H9 (cell line): ENCODE measurements at places on chromosomes 11 and 22. TPM values are rescaled to one million over a fixed set of nuclear protein-coding genes. Genes with fewer than 3 reads are reported as not detected.
A peak's percentile ranks its signal among the peaks of the same experiment; 100 is the strongest.

The PATE2 gene
- total RNA-seq = 0.17 and 0.44 TPM in 2 replicates

The TTLL1 gene
- 4.1 TPM in 2 replicates for total RNA-seq

- H3K36me3 ChIP-seq = peaks cover 5% of the 10 kb centered on the region
- H3K4me1 ChIP-seq = peaks cover 9% of the 10 kb centered on the region; the same call in 1 of the 2 replicates
- peak within 1 kb of the TSS; percentile 63 for H3K4me3 ChIP-seq
- peak; percentile 65 for DNase-seq
Observed at GRCh38 chr11:72244060-72244360, at the start of gene PHOX2A. Gene PHOX2A, minus strand, starts transcription at chr11:72244176. Its CDS starts 172 bp downstream, at chr11:72244004.

DNA sequence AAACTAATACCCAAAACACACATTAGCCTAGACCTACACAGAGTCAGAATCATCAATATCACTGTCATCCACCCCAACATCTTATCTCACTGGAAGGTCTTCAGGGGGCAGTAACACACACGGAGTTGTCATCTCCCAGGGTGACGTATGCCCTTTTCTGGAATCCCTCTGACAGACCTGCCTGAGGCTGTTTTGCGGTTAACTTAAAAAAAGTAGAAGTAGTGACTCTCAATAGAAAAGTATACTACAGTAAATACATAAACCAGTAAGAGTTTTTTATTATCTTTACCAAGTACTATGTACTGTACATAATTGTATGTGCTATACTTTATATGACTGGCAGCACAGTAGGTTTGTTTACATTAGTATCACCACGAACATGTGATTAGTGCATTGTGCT, 80.5 kb downstream of the PGR start:
- H3K4me3 ChIP-seq = no peak overlapping the region
- no peaks in the 10 kb centered on the region for H3K36me3 ChIP-seq
- no peak for DNase-seq
- no peaks in the 10 kb centered on the region for H3K4me1 ChIP-seq

DNA sequence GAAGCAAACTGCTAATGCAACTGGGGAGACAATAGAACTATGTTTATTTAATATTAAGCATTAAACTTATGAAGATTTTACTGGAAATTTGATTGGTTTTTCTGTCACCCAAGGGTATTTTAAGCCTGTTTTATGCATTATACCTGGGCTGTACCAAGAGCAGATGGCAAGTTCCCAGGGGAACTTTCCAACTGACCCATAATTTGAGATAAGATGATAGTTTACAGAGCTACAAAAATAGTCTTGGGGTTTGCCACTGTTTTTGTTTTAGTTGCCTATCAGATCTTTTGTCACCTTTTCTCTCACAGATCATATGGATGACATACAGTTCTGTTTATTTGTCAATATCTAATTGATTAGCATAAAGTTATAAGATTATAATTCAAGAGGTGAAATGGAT, 43.9 kb downstream of the PDE3B start:
- no peaks in the 10 kb centered on the region for H3K4me1 ChIP-seq
- no peak overlapping the region for H3K4me3 ChIP-seq
- no peaks in the 10 kb centered on the region for H3K36me3 ChIP-seq
- no peaks in the 10 kb centered on the region for H3K27me3 ChIP-seq
- no peak overlapping the region for H3K27ac ChIP-seq

GRCh38 chr11:92211576-92212167, 12.9 kb upstream of the FAT3 start:
- peaks cover 8% of the 10 kb centered on the region for H3K4me1 ChIP-seq
- no peaks in the 10 kb centered on the region for H3K27me3 ChIP-seq
- H3K36me3 ChIP-seq = no peaks in the 10 kb centered on the region
- H3K4me3 ChIP-seq = no peak overlapping the region
- DNase-seq = peak; percentile 62
